ENCODE measurements at places on chromosomes 13 and 19. TPM values are rescaled to one million over a fixed set of nuclear protein-coding genes. Genes with fewer than 3 reads are reported as not detected.

DNA sequence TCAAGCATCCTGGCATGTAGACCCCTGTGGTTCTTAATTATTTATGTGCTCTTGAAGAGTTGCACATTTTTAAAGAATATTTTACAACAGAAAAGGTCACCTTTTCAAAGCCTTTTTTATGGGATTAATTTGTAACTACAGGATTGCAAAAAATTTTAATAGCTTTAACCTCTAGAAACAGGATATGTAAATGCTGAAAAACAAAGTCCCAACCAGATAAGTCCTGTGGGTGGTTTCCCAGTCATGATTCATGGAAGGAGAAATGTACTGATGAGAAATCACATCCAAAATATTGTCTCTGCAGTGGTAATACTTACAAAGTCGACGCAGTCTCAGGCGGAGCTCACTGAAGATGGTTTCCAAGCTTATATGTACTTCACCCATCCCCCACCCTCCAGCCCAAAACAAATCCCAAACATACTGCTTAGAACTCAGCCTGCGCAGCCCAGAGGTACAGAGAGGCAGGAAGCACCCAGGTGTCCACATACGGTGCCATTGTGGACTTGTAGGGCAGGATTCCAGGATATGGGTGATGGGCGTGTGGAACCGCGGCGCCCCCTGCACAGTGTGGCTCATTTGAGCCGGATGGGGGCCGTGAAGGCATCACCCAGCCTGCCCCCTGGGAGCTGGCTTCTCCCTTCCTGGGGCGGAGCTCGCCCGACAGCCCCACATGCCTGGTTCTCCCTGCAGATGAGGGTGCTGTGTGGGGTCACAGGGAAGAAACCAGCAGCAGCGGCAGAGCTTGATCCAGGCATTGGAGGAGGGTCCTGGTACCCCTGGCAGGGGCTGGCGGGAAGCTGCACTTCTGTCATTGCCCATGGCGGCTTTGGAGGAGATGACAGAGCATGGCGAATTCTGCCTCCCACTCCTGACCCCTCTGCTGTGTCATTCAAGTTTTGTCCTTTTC lies 101.2 kb downstream of the ATP11A start:
- no peak for DNase-seq

DNA sequence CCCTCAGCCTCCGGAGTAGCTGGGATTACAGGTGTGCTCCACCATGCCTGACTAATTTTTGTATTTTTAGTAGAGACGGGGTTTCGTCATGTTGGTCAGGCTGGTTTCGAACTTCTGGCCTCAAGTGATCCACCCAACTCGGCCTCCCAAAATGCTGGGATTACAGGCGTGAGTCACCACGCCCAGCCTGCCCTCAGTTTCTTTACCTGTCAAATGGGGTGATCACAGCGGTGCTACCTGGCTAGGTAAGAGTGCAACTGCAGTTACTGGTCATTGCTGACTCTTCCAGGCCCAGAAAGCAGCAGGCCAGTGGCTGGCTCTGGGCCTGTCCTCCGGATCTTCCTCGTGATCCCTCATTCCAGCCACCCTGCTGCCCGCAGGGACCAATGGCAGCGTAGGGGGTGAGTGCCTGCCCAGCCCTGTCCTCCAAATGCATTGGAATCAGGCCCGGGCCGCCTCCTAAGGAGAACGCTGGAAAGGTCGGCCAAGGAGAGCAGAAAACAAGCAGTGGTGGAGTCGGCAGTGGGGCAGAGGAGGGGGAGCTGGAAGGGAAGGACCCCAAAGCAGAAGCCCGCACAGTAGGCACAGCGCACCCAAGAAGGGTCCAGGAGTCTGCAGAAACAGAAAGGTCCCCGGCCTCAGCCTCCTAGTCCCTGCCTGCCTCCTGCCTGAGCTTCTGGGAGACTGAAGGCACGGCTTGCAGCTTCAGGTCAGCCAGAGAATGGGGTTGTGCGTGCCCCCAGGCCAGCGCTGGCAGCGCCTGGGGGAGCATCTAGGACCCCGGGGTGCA lies 1.8 kb upstream of the SLC27A1 start:
- DNase-seq: no peak

DNA sequence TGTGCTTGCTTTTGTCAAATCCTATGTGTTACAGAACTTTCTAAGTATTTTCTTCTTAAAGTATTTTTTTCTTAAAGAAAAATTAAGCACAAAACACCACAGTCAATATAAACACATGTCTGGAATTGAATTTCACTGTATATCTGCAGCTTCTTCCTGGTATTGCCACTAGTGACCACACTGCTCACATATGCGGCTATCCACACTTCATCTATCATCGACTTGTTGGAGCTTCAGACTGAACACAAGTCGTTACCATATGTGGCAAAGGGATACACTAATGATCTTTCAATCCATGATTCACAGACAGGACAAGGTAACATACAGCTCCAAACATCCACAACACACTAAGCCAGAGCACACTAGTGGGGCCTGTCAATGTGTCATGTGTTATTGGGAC lies 498.4 kb upstream of the ARGLU1 start:
- no peak for DNase-seq

DNA sequence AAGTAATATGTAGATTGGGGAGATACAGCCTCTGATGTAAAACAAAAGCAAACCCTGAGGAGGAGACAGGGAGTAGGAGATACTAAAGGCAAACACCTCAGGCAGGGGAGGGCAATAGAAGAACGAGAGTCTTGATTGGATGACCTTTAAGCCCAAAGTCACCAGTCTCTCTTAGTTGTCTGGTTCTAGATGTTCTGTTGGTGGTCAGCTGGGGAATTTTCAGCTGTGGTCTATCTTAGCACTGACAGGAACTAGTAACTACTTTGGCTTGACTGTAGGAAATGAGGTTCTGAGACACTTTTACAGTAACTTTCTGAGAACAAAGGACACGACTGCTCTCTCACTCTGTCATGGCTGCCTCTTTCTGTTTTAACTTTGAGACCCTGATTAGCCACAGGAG lies 290.7 kb upstream of the MIR17HG start:
- no peak for DNase-seq

- no peak for DNase-seq
These were observed 369.2 kb downstream of the PCDH9 start for GRCh38 chr13:66860878-66861417.

- no peak for DNase-seq
These were observed 6.9 kb upstream of the FXYD3 start for GRCh38 chr19:35108730-35109129.

DNA sequence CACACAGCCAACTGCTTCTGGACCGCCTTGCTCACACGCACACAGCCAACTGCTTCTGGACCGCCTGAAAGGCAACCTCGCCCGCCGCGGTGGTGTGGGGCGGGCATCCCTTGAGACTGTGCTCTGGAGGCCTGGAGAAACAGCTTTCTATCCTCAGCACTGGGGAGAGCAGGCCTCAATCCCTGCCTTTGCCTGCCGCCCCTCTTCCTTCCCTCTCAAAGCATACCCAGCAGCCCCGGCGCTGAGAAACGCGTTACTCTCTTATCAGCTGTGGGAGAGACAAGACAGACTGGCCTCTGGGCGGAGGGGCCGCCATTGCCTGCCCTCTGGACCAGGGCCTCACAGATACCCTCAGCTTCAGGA lies 2.9 kb downstream of the LIPE start:
- DNase-seq: no peak

DNA sequence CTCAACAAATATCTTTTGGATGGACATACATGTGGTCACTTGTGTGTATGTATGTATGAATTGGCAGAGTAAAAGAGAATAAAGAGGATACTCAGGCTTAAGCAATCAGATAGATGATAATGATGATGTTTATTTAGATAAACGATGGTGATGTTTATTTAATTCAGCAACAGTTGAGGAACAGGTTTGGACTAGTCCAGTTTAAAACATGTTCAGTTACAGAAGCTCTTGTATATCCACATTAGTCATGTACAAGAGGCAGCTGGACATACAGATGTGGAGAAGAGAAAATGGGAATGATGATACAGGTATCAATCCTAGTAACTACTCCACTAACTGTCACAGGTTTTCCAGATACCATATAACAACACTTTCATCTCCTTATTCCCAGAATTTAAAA lies 232.1 kb downstream of the DIAPH3 start:
- no peak for DNase-seq

GRCh38 chr19:32875428-32875827 lies 5.9 kb upstream of the SLC7A9 start:
- DNase-seq: no peak

- DNase-seq: no peak
These were observed 1724.2 kb downstream of the PCDH9 start for GRCh38 chr13:65505941-65506340.

DNA sequence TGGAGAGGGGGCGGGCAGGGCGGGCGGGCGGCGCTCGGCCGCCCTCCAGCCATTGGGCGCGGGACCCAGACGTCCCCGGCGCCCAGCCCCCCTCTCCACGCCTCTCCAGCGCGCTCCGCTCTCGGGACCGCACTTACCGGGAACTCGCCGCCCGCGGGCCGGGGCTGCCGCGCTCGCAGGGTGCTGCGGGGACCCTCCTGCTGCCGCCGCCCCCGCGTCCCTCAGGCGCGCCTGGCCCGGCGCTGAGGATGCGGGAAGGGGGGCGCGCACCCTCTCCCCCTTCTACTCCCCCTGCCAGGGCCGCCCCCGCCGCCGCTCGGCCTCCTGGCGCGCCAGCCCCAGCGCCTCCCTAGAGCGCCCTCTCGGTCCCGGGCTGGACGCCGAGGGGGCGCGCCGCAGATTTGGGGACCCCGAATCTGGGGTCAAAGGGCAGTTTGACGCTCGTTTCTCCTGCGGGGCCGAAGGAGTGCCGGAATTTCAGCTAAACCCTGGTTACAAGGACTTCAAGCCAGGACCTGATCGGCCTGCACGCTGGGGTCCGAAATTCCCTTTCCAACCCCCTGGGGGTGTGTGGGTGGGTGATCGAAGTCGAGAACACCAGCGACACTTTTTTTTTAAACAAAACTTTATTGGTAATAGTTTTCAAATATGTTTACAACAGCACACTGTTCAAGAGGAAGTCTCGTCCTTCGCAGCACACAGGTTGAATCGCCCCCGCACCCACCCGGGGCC lies 696 bp upstream of the SAMD1 start:
- DNase-seq: peak; percentile 70

DNA sequence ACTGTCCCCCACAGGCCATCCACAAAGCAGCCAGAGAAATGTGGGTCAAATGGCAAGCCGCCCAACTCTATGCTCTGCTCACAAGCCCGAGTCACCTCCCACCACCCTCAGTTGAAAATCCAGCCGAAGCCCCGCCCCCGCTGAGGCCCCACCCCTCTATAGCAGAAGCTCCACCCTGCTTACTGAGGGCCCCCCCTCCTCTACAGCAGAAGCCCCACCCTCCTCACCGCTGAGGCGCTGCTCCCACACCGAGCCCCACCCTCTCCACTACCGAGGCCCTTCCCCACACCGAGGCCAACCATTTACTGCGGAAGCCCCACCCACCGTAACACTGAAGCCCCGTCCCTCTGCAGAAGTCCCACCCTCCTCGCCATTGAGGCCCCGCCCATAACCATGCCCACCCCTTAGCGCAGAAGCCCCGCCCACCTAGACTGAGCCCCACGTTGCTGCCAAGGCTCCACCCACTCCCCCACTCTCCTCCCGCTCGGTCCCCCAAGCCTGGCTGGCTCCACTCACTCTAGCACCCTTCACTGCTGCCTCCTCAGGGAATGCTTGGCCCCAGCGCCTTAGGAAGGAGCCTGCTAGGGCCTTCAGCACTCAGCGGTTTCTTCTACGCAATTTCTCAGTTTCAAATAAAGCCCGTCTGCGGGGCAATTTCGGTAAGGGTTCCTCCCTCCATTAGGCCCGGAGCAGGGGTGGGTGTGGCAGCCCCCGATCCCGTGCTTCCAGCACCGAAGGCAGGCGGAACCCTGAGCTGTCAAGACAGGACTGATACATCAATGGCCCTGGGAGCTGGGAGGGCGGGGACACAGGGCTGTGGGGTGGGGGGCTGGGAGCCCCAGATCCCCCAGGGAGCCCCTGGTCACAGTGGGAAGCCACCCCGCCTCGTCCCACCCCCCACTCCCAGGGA lies 9.0 kb upstream of the MYDGF start:
- DNase-seq: no peak

- DNase-seq: no peak
These were observed 30.1 kb downstream of the EPS15L1 start for GRCh38 chr19:16441661-16442162.

DNA sequence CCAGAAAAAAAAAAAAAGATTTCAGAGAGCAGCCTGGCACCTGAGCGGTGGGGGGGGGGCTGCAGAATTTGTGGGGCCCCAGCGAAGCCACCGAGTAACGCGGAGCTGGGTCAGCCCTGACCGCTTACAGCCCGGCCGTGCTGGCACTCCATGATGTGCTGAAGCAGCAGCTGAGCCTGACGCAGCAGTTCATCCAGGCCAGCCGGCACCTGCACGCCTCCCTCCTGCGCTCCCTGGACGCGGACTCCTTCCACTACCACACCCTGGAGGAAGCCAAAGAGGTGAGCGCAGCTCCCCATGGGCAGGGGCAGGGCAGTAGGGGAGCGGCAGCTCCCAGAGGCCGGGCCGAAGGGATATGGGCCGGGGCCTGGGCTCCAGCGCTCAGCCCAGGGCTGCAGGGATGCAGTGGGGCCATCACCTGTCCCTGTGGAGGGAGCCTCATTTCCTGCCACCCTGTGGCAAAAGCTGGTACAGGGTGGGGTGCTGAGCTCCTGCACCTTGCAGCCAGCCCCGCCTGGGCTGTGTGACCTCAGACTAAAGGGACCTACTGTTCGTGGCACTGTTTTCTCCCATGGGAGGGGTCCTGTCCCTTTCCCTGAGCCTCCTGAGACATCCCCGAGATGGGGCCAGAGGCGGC lies 18.3 kb downstream of the C19orf44 start:
- no peak for DNase-seq

DNA sequence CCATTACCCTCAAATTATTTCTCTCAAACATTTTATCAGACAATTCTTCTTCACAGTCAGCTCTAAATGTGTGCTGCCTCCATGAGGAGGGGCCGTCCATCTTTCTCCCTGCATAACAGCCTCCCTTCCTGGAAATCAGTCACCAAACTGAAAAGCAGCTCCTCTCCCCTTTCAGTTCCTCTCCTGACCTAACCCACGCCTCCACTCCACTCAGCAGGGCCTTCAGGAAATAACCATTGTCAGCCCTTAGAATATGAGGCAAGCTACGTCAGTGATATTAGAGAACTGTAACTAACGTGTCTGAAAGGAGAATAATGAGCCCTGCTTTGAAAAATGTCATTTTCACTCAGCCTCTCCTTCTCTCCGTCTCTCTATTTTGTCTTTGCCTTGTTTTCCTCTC lies 116.2 kb downstream of the OLFM4 start:
- DNase-seq: no peak

GRCh38 chr19:41698746-41699230 lies 9.6 kb upstream of the CEACAM5 start:
- no peak for DNase-seq

- DNase-seq: no peak
These were observed 19.6 kb downstream of the HMGB1 start for GRCh38 chr13:30446126-30446500.

CYP2S1 gene
- 12.8 TPM for total RNA-seq

GFY gene
- not detected for total RNA-seq

GZMM gene
- total RNA-seq: 0.40 TPM

LYPD5 gene
- total RNA-seq: 0.33 TPM

OXGR1 gene
- total RNA-seq: 0.18 TPM

RFXAP gene
- 14.1 TPM for total RNA-seq

SPTBN4 gene
- total RNA-seq: 1.7 TPM
